ENCODE measurements at places on chromosomes 2 and 18.

GRCh38 chr18:78494204-78495085 lies 485.2 kb upstream of the SALL3 start:
- DNase-seq: no peak

DNA sequence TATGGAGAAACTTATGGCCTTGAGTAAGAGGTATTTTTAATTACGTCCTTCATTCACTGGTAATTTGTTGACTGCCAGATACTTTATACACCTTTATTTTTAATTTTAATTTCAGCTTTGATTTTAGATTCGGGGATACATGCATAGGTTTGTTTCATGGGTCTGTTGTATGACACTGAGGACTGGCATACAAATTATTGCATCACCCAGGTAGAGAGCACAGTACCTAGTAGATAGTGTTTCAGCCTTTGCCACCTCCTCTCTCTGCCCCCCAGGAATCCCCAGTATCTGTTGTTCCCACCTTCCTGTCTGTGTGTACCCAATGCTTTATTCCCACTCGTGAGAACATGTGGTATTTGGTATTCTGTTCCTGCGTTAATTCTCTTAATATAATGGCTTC lies 137.9 kb downstream of the RTN4 start:
- DNase-seq: no peak

DNA sequence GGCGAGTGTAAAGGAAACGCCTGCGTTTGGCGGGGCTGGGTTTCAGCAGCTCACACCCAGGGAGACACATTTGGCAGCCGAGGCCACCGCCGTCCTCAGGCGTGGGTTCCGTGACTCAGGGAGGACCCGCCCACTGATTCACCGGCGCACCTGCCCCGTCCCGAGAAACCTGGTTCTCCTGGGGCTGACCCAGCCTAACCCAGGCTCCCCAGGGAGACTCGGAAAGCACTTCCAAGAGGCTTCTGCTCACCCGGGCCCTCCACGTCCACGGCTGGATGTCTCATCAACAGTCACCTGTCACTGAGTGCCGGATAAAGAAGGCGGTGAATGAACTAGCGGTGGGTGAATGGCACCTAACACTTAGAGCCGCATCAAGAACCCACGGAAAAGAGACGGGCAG lies 126.4 kb upstream of the CTDP1 start:
- DNase-seq: no peak

DNA sequence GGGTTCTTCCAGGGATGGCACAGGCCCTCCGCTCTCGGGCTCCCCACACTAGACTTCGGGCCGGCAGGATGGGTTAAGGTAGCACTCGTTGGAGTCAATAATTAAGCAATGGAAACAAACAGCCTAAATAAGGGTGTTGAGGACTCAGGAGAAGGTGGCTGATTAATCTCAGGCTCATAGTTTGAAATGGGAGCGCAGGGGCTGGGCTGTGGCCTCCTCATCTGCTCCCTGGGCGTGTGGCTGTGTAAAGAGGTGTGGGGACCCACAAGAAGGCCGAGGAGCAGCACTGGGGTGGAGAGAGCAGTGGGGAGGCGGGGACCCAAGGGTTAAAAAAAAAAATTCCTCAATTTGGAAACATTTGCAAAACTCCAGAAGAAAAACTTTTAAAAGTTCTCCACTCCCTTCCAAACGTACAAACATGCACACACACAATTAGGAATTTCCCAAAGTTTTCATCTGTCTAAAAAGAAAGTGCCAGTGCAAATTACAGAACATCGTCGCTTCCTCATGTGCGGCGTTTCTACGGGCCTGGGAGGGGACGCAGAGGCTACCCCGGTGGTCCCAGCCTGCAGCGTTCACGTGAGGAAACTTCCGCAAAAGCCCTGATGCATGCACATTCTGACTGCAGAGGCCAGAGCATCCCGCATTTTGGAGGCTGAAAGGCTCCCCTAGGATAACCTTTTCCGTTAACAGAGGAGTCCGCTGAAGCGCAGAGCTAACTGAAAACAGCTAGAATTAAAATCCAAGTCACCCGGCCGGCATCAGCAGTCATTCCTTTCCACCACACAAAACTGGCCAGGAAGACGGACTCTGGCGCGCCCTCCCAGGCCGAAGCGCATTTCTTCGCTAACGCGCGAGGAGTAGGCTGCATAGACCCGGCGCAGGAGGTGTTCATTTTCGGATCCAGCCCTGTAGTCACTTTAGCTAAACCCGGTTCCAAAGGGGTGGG lies 1.0 kb upstream of the TUBB6 start:
- peak; percentile 24 for DNase-seq

- DNase-seq: no peak
These were observed 109.8 kb downstream of the CPO start for GRCh38 chr2:207049122-207049521.

DNA sequence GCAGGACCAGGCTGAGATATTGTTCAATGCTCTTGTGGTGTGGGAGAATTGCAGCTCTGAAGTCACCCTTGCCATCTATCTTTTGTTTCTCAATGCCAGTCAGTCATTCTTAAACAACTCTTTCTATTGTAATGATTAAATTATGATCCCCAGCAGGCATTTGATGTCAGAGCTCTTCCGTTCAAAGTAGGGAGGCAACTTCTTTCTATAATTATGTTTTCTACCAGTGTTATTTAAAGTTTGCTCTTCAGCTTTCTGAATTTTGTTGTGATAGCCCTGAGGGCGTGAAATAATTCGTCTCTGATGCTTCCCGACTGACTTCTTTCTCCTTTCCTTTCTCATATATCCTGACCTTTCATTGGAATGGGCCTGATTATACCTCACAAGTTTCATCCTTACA lies 161.4 kb upstream of the KLHL14 start:
- DNase-seq: no peak

GRCh38 chr2:181178823-181179412 lies 198.5 kb downstream of the UBE2E3 start:
- no peak for DNase-seq

- no peak for DNase-seq
These were observed 10.7 kb downstream of the RPL31 start for GRCh38 chr2:101012706-101013181.

DNA sequence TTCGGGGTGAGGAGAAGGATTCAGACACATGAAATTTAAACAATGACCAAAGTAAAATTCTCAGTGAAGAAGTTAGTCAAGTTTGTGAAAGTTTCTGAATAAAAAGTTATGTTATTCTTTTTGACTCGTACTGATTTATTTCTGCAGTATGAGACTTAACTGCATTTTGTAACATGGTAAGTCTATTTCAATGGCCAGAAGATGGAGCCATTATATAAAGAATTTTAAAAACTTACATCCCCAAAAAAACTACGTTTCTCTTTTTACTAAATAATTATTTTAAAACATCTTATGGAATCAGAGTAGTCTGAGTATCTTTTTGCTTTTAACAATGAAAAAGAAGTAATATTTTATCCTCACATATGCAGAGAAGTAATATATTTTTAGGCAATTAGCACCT lies 51.4 kb upstream of the SCN1A start:
- no peak for DNase-seq

- DNase-seq: no peak
These were observed 94.9 kb downstream of the TMEM131 start for GRCh38 chr2:97900806-97901205.
